ENCODE measurements at places on chromosomes 1 and 21. TPM values are rescaled to one million over a fixed set of nuclear protein-coding genes. Genes with fewer than 3 reads are reported as not detected.

GRCh38 chr1:222233444-222234158, 314.3 kb downstream of the HHIPL2 start:
- no peak for DNase-seq

Gene CHIA
- total RNA-seq: not detected

Gene MSH4
- 0.50 TPM for total RNA-seq

DNA sequence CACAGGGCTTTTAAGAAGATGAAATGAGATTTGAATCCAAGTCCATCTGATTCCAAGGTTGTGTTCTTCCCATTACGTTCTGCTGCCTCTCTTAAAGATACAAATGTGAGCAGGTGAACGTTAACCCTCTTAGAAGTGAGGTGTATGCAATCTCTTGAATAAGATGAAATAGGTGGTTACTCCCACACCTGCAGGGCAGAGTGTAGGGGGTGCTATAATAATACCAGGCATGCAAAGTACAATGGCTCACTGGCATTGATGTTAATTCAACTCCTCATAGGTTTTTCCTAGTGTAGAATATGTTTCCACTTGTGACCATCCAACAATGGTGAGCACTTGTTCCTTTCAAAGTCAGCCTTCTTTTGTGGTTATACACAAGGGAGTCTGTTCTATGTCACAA, 163.0 kb downstream of the ASTN1 start:
- no peak for DNase-seq

Gene RGL1
- total RNA-seq: 2.1 TPM

DNA sequence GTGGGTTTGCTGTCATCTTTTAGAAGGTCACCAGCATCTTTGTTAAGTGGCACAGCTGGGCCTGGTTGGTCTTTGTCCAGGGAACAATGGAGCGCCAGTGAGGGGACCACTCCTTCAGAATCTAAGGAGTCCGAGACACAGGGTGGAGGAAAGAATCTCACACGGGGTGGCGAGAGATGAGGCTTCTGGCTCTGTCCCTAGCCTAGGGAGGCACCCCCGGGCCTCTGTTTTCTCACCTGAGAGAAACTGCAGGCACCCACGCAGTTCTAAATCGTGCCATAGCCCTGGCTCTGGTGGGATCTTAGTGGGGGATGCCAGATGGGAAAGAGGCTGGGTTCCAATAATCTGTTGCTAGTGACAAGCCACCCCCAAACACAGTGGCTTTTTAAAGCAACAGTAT, 10.9 kb upstream of the PLA2G2E start:
- DNase-seq: no peak

Measured in PC-9 (cell line).